ENCODE measurements at places on chromosomes 11 and 22. TPM values are rescaled to one million over a fixed set of nuclear protein-coding genes. Genes with fewer than 3 reads are reported as not detected.

GRCh38 chr22:43053176-43053575, 36.0 kb downstream of the TTLL1 start:
- DNase-seq = no peak

DNA sequence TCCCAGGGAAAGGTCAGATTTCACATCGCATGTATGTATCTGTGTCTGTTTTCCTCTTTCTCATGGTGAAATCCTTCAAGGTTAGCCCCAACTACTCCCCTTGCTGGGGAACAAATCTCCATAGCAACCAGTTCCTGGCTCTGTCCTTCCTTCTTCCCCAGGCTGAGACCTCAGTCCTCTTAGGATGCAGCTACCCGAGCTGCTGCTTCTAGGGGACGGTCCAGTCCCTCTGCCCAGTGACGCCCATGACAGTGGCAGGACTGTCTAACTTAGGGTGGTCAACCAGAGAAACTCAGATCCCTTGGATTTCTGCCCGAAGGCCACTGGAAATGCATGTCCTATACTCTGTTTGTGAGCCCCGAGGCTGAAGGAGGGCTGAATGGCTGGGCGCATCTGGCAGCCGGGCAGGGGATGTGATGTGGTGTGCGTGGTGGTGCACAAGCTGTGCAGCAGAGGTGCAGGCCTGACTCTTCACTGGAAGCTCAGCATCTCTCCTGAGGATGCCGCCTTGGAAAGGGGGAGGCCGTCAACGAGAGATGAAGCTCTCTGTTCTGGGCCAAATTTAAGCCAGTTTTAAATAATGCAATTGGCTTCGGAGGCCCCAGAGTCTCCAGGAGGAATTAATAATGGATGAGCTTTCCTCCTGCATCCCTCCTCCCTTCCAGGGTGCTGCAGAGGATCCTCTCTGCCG, 118.7 kb upstream of the B3GAT1 start:
- peak; percentile 25 for DNase-seq

DNA sequence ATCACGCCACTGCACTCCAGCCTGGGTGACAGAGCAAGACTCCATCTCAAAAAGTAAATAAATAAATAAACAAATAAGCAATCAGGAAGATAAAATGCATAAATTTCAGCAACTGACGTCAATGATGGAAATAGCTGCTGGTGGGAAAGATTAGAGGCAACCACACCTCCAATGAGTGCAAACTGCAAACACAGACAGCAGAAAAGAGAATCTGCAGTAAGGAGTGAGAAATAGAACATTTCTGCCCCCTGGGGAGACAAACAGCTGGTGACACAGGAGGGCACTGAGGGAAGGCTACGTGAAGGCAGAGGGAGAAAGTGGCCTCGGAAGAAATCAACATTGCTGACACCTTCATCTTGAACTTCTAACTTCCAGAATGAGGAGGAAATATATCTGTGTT, 6.5 kb downstream of the PI4KA start:
- no peak for DNase-seq

DNA sequence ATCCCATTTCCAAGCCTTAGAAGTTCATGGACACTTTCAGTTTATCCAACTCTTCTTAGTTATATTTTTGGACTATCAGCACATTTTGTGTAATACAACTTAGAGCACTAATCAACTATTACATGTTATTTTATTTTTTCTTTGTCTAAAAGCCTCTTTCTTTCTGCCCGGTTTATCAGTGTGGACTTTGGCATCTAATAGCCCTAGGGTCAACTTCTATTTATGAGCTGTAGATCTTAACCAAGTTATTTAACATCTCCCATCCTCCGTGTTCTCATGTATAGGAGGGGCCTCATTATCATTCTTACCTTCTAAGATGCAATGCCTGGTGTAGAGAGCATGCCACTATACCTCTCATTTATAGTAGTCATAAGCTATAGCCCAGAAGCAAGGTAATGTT, 4.4 kb downstream of the CARD16 start:
- DNase-seq = no peak

- DNase-seq = no peak
These were observed 38.4 kb upstream of the A4GALT start for GRCh38 chr22:42758931-42759629.

- no peak for DNase-seq
These were observed 270.7 kb upstream of the SYN3 start for GRCh38 chr22:33328789-33329296.

DNA sequence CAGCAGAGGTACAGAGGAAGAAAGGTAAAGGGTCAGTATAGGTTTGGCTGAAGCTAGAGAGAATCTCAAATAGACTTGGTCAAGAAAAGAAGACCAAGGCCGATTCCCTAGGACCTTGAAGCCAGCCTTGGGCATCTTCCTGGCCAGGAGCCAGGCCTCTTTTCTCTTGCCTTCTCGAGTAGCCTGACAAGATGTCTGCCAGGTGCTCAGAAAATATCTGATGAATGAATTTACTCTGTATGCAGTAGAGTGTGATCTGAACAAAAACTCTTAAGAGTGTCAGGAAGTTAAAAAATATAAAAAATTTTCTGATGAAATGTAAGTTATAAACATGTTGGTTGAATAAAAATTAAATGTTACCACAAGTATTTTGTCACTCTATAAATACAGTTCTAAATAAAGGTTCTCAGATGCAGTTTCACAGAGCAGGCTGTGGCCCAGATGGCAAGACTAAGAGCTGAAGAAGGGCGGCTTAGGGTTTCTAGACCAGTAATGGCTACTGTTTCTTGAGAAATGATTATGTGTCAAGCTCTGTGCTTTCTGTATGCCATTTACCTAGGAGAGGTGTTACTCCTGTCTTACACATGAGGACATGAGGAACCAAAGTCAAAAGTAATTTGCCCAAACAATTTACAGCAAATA, 98.1 kb downstream of the ATXN10 start:
- DNase-seq = no peak

- DNase-seq = no peak
These were observed 40.3 kb upstream of the GRAMD4 start for GRCh38 chr22:46579751-46580449.

DNA sequence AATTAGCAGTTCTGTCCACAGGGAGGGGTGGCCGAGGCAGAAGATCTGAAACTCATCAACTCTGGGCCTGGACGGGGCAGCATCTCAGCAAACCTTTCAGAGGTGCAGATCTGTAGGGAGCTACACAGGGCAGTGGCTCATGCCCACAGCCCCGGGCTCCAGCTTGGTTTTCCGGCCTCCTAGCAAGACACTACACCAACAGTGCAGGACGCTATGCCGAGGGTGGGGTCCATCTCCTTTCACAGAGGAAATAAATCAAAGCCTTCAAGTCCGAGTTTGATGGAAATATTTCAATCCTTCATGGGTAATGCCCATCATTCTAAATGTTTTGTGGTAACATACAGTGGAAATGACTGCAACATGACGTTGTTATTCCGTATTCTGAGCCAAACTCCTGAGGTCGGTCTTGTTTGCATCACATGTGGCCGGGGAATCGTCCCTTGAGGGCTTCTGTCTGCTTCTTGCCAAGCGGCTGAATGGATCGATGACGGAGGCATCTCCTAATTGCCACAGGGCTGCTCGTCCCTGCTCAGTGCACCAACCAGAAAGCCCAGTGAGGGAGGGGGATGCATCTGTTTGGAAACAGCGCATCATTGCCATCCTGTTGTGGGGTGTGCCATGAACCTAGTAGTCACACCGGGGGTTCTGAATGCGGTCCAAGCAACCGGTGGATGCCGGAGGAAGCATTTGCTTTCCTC, 30.0 kb downstream of the LINC01488 start:
- DNase-seq = no peak

GRCh38 chr11:64676261-64676615, 46.8 kb downstream of the NRXN2 start:
- DNase-seq = no peak

DNA sequence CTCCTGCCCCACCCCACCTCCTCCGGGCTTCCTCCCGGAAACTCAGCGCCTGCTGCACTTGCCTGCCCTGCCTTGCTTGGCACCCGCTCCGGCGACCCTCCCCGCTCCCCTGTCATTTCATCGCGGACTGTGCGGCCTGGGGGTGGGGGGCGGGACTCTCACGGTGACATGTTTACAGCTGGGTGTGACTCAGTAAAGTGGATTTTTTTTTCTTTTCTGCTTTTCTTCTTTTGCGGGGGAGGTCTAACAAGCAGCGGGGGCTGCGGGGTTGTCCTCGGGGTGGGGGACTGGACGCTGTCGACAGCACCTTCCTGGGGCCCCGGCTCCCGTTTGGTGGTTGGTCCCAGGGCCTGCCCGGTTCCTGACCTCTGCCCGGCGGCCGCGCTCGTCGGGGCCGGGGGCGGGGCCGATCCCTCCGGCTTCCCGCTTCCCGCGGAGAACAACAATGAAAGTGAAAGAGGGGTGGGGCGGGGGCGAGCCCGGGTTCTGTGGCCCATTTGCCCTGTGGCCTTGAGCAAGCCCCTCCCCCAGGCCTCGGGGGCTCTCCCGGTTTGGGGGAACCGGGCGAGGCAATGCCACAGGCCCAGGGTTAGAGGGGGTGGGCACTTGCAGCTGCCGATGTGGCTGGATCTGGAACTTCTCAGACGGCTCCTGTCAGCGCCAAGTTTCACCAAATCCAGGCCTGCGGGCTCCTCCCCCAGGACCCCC, 975 bp upstream of the MDK start:
- DNase-seq = peak; percentile 78

GRCh38 chr22:46092670-46093410, 57.5 kb upstream of the PPARA start:
- DNase-seq = no peak

- DNase-seq = no peak
These were observed 62.4 kb downstream of the TNRC6B start for GRCh38 chr22:40240160-40240559.

GRCh38 chr11:60777106-60777505, 8.0 kb upstream of the MS4A10 start:
- no peak for DNase-seq

DNA sequence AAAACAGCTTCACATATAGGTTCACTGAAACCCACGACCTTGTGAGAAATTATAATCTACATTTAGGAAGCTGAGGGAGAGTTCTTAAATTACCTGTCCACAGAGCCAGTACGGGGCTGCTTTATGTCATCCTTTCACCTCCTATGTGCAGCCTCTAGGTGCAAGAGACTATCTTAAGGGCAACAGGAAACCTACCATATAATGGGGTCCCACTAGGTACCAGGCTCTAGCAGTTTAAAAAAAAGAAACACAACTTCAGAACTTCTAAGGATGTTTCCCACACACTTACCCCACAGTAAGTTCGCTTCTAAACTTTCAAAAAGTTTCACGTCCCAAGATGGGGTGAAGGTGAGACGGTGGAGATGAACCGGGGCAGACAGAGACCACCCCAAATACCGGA, 573 bp downstream of the STK33 start:
- DNase-seq = no peak

- no peak for DNase-seq
These were observed 93.1 kb upstream of the SC5D start for GRCh38 chr11:121199516-121199915.

DNA sequence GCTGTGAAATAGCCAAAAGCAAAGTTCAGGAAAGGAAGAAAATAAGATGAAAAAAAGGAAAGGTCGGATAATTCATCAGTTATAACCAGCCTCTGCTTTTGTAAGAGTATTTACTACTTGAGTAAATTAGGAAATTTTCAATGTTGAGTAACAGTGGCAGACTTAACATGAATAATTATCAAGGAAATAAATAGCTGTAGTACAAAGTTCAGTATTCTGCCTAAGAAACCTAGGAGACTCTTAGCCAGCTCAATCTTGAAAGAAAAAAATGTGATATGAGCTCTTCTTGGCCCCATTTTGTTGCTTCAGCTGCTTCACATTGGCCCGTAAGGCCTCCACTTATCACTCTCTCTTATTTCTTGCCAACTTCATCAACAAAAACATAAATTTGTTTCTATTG, 17.0 kb upstream of the DNAJB7 start:
- DNase-seq = no peak

DNA sequence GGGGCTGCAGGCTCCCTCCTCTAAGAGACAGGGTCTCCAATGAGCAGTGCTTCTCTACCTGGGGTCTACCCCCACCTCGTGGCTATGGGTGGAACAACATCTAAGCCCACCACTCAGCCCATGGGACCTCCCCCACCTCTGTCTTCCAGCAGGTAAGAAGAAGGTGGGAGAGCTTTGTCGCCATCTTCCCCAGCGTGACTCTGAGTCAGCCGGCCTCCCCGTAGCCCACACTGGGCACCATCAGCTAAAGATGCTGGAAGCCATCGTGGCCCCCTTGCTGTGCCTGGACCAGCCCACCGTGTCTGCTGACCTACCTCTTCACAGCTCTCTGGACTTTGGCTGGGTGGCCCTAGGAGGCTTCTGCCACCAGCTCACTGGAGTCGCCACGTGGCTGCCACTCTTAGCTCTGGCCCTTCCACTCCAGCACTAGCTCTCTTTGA, 944 bp downstream of the C11orf86 start:
- no peak for DNase-seq

DNA sequence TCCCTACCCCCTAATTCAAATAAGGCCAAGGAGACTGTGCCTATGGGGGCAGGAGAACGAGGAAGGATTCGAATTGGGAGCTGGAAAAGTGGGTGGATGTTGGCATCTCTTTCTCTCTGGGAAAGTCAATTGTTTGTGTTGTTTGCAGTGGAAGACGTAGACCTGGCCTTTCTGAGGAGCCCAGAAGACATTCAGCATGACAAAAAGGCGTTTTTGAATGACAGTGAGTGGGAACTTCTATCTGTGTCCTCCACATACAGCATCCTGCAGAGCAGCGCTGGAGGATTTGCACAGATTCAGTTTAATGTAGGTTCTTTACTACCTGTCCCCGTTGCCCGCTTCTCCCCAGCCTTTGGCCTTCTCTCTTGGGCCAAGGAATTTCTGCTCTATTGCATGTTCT, 28.2 kb downstream of the HTR3B start:
- DNase-seq = no peak

DNA sequence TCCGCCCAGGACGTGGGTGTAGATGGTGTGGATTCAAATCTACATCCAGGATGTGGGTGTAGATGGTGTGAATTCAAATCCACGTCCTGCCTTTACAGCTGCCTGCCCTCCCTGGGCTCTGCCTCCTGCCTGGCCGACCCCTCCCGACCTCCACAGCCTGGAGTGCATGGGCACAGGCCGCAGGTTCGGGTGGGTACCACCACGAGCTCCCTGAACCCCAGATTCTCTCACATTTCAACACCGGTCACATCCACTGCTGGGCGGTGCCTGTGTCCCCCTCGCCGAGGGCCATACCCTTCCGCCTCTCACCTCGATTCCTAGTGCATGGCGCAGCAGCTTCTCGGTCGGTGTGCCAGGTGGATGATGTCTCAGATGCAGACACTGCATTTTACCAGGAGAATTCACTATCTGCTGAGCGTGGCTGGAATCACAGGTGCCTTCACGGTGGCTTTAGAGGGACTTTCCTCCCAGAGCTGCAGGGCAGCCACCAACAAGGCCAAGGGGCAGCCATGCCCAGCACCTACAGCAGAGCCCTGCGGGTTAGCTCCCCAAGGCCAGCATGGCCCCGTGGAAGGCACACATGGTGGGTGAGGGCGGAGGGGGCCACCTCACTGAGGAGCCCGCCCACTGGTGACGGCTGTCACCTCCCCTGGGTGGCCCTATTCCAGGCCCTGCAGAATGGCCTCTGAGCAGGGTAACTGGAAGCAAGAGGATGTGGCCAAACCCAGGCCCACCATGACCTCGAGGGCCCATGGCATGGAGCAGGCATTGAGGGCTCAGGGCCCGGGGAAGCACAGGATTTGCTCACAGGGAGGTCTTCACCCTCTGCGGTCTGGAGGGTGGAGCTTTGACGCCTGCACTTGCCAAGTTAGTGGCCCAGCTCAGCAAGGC, 638.5 kb downstream of the TBC1D22A start:
- DNase-seq = no peak

Gene SCGB1C1
- not detected for total RNA-seq

Gene CHADL
- 0.38 TPM for total RNA-seq

Gene SLC1A2
- total RNA-seq = not detected

Measured in activated CD8-positive, alpha-beta memory T cell treated with anti-CD3 and anti-CD28 coated beads, Interleukin-2, amount 10 ng/mL, durations not matched to agents 7 days and 5 days (primary cell).